Subcutaneous adipose tissue (tissue), 4 donors: ENCODE measurements at places on chromosomes 4 and X. TPM values are rescaled to one million over a fixed set of nuclear protein-coding genes. Genes with fewer than 3 reads are reported as not detected.

TNIP3 gene
- not detected for total RNA-seq

ATP8A1 gene
- total RNA-seq = 38.5 TPM

SCRG1 gene
- total RNA-seq = not detected

MGST2 gene
- 26.2 TPM for total RNA-seq

BEX4 gene
- total RNA-seq = 15.0 TPM

PABPC4L gene
- 2.8 TPM for total RNA-seq

FBXW7 gene
- 47.3 TPM for total RNA-seq

PF4V1 gene
- not detected for total RNA-seq

MUC7 gene
- not detected for total RNA-seq

AFM gene
- not detected for total RNA-seq

ZIC3 gene
- total RNA-seq = not detected

CFAP47 gene
- not detected for total RNA-seq

QRFPR gene
- total RNA-seq = not detected

RTL9 gene
- 0.22 TPM for total RNA-seq

MTMR8 gene
- 2.5 TPM for total RNA-seq
